Activated naive CD8-positive, alpha-beta T cell treated with anti-CD3 and anti-CD28 coated beads, Interleukin-2, amount 10 ng/mL, durations not matched to agents 7 days and 5 days (primary cell): ENCODE measurements at places on chromosomes 7 and 10. TPM values are rescaled to one million over a fixed set of nuclear protein-coding genes. Genes with fewer than 3 reads are reported as not detected.

HOXA5 gene
- not detected for total RNA-seq

DNA sequence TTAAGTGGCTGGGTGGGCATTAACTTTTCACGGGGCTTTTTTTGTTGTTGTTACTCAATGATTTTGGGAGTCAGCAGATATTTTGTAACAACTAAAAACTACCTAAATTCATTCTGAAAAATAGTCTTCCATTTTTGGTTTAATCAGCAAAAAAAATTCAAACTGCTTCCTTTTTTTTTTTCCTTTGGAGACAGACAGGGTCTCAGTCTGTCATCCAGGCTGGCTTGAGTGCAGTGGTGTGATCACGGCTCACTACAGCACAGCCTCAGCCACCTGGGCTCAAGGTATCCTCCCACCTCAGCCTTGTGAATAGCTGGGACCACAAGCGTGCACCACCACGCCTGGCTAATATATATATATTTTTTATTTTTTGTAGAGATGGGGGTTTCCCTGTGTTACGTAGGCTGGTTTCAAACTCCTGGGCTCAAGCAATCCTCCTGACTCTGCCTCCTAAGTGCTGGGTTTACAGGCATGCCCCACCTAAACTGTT lies 36.5 kb downstream of the SKIDA1 start:
- H3K36me3 ChIP-seq: peaks cover 2% of the 10 kb centered on the region
- peaks cover 43% of the 10 kb centered on the region for H3K27me3 ChIP-seq
- no peak for DNase-seq
- H3K4me1 ChIP-seq: peaks cover under 1% of the 10 kb centered on the region
- no peak overlapping the region for H3K4me3 ChIP-seq

DNA sequence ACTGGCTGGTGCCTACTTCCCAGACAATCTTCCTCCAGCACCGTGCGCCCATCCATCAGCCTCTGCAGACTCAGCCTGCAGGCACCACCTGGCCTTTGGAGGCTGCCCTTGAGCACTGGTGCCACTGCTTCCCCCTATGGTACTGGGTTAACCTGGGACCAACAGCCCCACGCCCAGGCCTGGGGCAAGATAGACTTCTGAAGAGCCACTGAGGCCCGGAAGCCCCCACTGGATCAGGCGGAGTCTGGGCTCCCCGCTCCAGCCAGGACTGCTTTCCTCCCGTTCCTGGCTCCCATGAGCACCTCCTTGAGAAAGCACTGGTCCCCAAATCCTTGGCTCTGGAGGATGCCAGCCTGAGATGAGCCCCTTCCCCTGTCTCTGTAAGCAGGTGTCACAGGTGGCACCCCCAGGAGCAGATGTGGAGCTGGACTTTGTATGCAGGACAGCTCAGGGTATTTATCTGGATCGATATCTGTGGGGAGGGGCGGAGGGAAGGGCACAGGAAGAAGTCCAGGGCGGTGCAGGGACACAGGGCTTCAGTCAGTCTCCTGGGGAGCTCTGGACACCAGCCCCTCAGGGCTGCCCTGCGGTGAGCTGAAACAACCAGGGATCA lies 206.5 kb upstream of the PPP2R2D start:
- DNase-seq: no peak
- no peaks in the 10 kb centered on the region for H3K36me3 ChIP-seq
- no peak overlapping the region for H3K4me3 ChIP-seq
- no peaks in the 10 kb centered on the region for H3K4me1 ChIP-seq
- no peak overlapping the region for H3K27ac ChIP-seq
- no peaks in the 10 kb centered on the region for H3K27me3 ChIP-seq

GRCh38 chr10:7953447-7953846 lies 101.0 kb upstream of the GATA3 start:
- H3K27me3 ChIP-seq: peaks cover 2% of the 10 kb centered on the region
- H3K4me3 ChIP-seq: no peak overlapping the region
- no peak for DNase-seq
- H3K27ac ChIP-seq: no peak overlapping the region
- H3K36me3 ChIP-seq: peaks cover 2% of the 10 kb centered on the region
- H3K4me1 ChIP-seq: peaks cover 3% of the 10 kb centered on the region

DNA sequence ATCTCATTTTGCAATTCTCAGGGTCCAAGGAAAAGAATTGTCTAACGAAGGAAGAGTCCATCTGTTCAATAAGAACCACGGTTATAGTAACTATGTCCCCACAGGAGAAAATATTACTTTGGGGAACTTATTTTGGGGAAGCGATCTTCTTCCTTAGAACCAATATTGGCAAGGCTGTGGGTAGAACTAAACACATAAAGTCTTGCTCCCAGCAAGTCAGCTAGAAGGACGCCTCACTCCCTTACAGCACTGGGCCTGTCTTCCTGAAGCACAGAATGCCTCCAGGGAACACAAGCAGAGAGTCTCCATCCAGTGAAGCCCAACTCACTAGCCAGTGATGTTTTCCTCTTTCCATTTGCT lies 30.2 kb downstream of the C10orf71 start:
- peaks cover 2% of the 10 kb centered on the region for H3K4me1 ChIP-seq
- H3K4me3 ChIP-seq: no peak overlapping the region
- peaks cover 4% of the 10 kb centered on the region for H3K36me3 ChIP-seq

GRCh38 chr10:126639084-126639483 lies 31.4 kb downstream of the C10orf90 start:
- no peaks in the 10 kb centered on the region for H3K27me3 ChIP-seq
- H3K4me1 ChIP-seq: no peaks in the 10 kb centered on the region
- no peak overlapping the region for H3K4me3 ChIP-seq
- DNase-seq: no peak

DNA sequence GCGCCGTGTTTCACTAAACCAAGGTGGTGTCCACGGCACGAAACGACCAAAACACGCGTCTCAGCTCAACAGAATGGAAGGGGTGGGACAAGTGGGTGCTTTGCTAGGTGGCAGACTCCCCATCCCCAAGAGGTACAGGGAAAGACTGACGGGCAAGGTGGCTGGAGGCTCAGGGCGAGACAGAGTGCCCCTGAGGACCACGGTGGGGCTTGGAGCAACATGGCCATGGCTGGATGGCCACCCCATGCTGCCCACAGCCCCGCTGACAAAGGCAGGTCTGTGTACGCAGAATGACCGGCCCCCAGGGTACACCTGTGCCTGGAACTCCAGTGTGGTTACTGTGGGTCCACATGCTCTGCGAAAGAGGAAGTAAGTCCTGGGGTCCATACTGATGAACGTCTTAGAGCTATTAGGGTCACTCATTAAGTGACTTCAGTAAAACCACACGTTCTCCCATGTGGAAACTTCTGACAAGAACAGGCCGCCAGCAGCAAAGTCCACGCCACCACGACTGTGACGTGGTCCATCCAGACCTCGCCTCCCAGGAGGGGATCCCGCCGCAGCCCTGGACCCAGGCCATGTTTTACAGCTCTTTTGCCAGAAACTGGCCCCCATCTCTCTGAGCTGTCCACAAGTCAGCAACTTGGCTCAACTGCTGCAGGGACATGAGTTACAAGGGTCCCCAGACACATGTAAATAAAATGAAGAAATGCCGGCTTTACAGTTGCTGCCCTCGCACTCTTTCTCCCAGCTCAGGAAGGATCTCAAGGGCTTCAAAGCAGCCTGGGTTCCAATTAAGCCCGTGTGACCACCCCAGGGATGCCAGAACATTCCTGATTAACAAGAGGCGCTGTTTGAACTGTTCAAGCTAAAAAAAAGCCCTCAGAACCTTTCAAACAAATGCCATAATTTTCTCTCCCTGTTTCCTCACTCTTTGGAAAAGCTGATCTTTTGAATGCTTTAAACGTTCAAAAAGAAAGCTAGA lies 66.8 kb downstream of the MAD1L1 start:
- H3K27ac ChIP-seq: no peak overlapping the region
- H3K36me3 ChIP-seq: no peaks in the 10 kb centered on the region
- H3K27me3 ChIP-seq: no peaks in the 10 kb centered on the region
- H3K4me3 ChIP-seq: no peak overlapping the region
